ENCODE measurements at places on chromosomes 12 and 14. TPM values are rescaled to one million over a fixed set of nuclear protein-coding genes. Genes with fewer than 3 reads are reported as not detected.

- H3K4me3 ChIP-seq = peak overlapping the region; percentile 90
- no peaks in the 10 kb centered on the region for H3K27me3 ChIP-seq
- H3K4me1 ChIP-seq = peaks cover 30% of the 10 kb centered on the region
- no peaks in the 10 kb centered on the region for H3K36me3 ChIP-seq
- peak overlapping the region; percentile 88 for H3K27ac ChIP-seq
These were observed 723 bp downstream of the ATF7 start for GRCh38 chr12:53625373-53625945.

GRCh38 chr14:52703225-52703624 is 3.8 kb upstream of the PSMC6 start:
- DNase-seq = no peak
- H3K4me3 ChIP-seq = no peak overlapping the region
- no peak overlapping the region for H3K27ac ChIP-seq
- no peaks in the 10 kb centered on the region for H3K36me3 ChIP-seq

Gene KLRC4
- 0.42 TPM for total RNA-seq

- no peaks in the 10 kb centered on the region for H3K27me3 ChIP-seq
- H3K4me1 ChIP-seq = no peaks in the 10 kb centered on the region
- no peak overlapping the region for H3K4me3 ChIP-seq
- H3K36me3 ChIP-seq = peaks cover 10% of the 10 kb centered on the region
These were observed 71.7 kb downstream of the TESC start for GRCh38 chr12:117027251-117028086.

- DNase-seq = no peak
- H3K36me3 ChIP-seq = no peaks in the 10 kb centered on the region
- H3K27ac ChIP-seq = no peak overlapping the region
- H3K4me1 ChIP-seq = no peaks in the 10 kb centered on the region
- no peaks in the 10 kb centered on the region for H3K27me3 ChIP-seq
These were observed 43.4 kb downstream of the TEAD4 start for GRCh38 chr12:3002646-3003045.

Measured in liver (tissue), 10 donors.